ENCODE measurements at places on chromosomes 2 and 18.

DNA sequence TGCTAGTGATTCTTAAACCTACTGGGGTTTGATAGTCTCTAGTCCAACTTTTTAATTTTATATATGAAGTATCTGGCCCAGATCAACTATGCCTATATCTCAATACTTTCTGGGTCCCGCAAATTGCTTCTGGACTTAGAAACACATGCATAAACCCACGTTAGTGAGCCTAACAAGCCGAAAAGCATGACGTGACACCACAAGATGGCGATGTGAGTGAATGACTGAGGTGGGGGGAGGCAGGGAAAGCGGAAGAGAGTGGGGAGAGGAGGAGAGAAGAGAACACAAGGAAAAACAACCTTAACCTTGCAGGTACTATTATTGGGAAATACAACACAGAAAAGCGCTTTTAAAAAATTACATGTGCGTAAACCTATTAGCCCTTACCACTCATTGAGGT, 13.8 kb downstream of the PDIA6 start:
- DNase-seq, result no peak

GRCh38 chr2:43184339-43184895, 42.0 kb downstream of the ZFP36L2 start:
- DNase-seq, result no peak

DNA sequence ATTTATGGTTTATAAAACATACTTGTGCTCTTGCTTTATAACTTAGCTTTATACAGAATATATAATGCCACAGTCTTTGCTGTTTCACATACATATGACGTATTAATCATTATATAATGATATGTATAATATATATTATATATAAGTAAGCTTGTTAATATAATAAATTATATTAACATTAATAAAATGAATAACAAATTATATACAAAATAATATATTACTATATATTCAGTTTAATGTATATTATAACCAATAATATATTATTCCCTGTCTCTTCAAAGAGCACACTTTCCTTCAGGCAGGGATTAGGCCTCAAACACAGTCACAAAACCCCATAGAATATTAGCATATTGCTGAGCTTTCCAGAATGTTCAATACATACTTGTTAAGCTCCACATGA, 427.6 kb downstream of the NCKAP5 start:
- no peak for DNase-seq

DNA sequence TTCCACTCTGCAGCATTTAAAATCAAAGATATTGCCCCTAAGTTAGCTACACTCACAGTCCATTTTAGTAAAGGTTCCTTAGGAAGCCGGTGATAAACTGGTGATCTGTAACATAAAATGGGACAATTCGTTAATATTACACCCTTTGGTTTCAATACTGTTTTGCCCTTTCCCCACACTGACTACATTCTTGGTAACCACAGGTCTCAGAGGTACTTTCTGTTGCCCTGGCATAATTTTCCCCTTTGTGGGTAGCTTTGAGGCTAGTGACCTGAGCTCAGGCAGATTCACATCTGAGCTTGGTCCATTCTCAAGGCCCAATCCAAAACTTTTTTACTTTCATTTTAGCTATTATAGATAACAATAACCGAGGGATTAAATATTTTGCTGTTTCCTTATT, 32.9 kb upstream of the CSRNP3 start:
- no peak for DNase-seq

DNA sequence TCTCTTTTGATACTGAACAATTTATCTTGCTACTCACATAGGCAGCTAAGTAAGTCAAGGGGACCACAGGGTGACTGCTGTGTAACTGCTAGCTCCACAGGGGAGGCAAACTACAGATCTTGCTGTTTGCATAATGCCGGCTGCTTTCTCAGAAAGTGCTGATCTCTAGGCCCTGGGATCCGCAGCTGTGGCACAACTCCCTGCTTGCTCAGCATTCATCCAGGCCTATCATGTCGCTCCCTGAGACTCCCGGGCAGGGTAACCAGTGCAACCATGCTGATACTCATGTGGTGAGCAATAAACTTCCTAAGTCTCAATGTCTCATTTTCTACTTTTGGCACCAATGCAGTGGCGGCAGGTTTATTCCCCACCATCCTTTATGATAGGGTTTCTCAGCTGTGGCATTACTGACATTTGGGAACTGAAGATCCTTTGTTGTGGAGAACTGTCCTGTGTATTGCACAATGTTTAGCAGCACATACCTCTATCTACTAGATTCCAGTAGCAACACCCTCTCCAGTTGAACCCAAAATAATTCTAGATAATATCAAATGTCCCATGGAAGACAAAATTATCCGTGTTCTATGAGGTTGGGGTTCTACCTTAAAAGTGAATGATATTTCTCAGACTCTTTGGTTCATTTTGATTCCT, 1101.3 kb downstream of the LRP1B start:
- no peak for DNase-seq

DNA sequence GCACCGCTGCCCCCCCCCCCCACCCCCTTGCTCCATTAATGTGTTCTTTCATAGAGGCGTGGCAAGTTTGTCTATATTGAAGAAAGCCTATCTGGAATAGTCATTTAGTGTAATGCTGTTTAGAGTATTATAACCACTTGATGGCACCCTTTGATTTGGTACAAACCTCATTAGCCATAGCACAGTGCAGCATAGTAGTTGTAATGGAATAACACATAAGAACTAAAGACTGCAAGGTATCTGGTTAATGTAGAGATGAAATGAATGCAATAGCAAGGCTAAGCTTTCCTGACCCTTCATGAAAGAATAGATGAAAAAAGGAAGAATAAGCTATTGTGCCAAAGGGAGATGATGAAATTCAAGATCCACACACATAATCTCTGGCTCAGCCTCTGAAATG, 81.9 kb downstream of the EHBP1 start:
- no peak for DNase-seq

- DNase-seq, result no peak
These were observed 1.8 kb downstream of the LRRFIP1 start for GRCh38 chr2:237629188-237629534.

DNA sequence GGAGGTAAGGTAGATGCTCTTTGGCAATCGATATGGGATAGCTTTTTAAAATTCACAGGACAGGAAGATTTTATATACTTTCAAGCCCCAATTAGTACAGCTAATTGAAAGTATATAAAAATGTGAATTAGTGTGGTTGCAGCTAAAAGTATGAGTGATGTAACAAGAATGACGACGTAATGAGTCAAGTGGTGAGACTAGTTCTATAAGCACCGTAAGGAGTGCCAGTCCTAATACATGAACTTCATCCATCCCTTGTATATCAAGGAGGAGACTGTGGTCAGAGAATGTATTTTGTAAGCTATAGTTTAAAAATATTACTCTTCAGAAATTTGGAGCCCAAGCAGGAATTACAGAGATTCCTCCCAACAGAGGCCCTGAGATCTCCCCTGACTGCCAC, 25.8 kb downstream of the DNAJC27 start:
- no peak for DNase-seq
